ENCODE measurements at places on chromosomes 12 and 14. TPM values are rescaled to one million over a fixed set of nuclear protein-coding genes. Genes with fewer than 3 reads are reported as not detected.

SOAT2 gene
- total RNA-seq = 0.10 TPM

FOXJ2 gene
- total RNA-seq = 8.6 TPM

GLIPR1L2 gene
- 0.13 TPM for total RNA-seq

GPRC5D gene
- total RNA-seq = not detected

ACYP1 gene
- 26.1 TPM for total RNA-seq

OVCH1 gene
- total RNA-seq = not detected

SIX1 gene
- total RNA-seq = 7.5 TPM

ACRBP gene
- total RNA-seq = not detected

FGF6 gene
- not detected for total RNA-seq

LTBP2 gene
- 7.6 TPM for total RNA-seq

SLCO1B3 gene
- 13.6 TPM for total RNA-seq

SOCS2 gene
- 15.7 TPM for total RNA-seq

PPP4R4 gene
- total RNA-seq = 0.29 TPM

GCH1 gene
- total RNA-seq = 4.2 TPM

TAS2R10 gene
- total RNA-seq = 0.08 TPM

ZBTB39 gene
- total RNA-seq = 5.3 TPM

KRAS gene
- 15.2 TPM for total RNA-seq

JAG2 gene
- 24.0 TPM for total RNA-seq

BORCS5 gene
- total RNA-seq = 9.4 TPM

TGFB3 gene
- total RNA-seq = 0.91 TPM

SMIM10L1 gene
- total RNA-seq = 7.6 TPM

TAS2R31 gene
- not detected for total RNA-seq

NTN4 gene
- 36.5 TPM for total RNA-seq

WNT1 gene
- 0.07 TPM for total RNA-seq

KRT8 gene
- total RNA-seq = 5,083 TPM

SLC25A47 gene
- not detected for total RNA-seq

OR4E2 gene
- total RNA-seq = not detected

JKAMP gene
- total RNA-seq = 64.4 TPM

CCDC38 gene
- total RNA-seq = 0.07 TPM

SLCO1A2 gene
- not detected for total RNA-seq

KLRD1 gene
- not detected for total RNA-seq

L2HGDH gene
- 12.3 TPM for total RNA-seq

RILPL1 gene
- 13.3 TPM for total RNA-seq

STON2 gene
- total RNA-seq = 2.6 TPM

ARG2 gene
- total RNA-seq = 2.0 TPM

SERPINA1 gene
- total RNA-seq = 1.7 TPM

CLEC4A gene
- total RNA-seq = not detected

SYNDIG1L gene
- total RNA-seq = not detected

ADAMTS20 gene
- not detected for total RNA-seq

IGF1 gene
- not detected for total RNA-seq

NKX2-1 gene
- 0.10 TPM for total RNA-seq

HIF1A gene
- total RNA-seq = 168 TPM

RPS6KA5 gene
- total RNA-seq = 3.4 TPM

Measured in A549 treated with Hydrocortisone at 1 μM for 4 hours (cell line).